Stimulated activated naive CD8-positive, alpha-beta T cell treated with anti-CD3 and anti-CD28 coated beads, Interleukin-15, amount 100 ng/mL, for 72 hours (primary cell): ENCODE measurements at places on chromosomes 6 and 20.

GRCh38 chr20:22601361-22602141, 17.2 kb upstream of the FOXA2 start:
- no peak for DNase-seq

DNA sequence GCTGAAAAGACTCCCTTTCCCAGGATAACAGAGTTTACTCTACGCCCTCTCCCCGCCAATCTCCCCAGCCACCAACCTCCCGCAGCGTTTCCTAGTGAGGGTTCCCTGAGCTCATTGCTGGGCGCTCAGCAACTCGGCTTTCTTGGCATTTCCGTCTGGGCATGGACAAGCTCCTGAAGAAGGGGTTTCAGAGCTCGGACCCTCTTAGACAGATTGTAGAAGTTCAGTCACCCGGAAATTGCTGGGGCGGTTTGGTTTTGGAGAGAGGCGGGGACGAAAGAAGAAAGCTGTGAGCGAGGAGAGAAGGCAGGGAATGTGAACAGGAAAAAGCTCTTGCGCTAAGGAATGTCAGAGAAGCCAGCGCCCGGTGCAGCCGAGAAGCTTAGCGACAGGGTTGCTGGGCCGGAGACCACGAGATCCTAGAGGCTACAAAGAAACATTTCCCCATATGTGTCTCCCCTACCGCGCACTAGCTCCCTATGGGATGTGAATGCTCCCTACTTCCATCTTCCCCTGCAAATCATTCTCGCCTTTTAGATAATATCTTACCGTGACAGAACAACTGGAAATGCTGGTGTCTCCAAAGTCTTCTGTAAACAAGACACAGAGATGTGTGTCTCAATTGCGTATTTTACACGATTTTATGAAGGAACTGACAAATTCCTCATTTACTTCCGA, 15.8 kb downstream of the POM121L2 start:
- no peak for DNase-seq

DNA sequence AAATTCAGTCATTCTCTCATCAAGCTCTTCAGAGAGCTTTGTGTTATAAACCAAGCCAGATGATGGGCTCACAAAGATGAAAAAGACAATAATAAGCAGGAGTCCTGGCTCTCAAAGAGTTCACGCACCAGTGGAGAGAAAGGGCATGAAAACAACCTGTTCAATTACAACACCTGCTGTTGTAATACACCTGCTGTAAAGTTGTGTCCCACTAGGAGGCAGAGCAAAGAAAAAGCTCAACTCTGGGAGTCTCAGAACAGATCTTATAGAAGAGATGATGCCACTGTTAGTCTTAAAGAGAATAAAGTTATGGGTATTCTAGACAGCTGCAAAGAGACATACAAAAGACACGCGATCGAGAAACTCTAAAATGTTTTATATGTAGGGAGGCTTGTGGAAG, 100.6 kb downstream of the DCDC2 start:
- DNase-seq = no peak

GRCh38 chr20:64029293-64030117, 6.5 kb upstream of the C20orf204 start:
- no peak for DNase-seq

GRCh38 chr6:155125906-155126305, 130.8 kb downstream of the TIAM2 start:
- DNase-seq = no peak

GRCh38 chr6:108942556-108943492, 94.6 kb downstream of the ARMC2 start:
- DNase-seq = peak; percentile 29

GRCh38 chr6:12363651-12364381, 73.7 kb downstream of the EDN1 start:
- no peak for DNase-seq

GRCh38 chr6:95204178-95204577, 373.2 kb upstream of the MANEA start:
- no peak for DNase-seq

DNA sequence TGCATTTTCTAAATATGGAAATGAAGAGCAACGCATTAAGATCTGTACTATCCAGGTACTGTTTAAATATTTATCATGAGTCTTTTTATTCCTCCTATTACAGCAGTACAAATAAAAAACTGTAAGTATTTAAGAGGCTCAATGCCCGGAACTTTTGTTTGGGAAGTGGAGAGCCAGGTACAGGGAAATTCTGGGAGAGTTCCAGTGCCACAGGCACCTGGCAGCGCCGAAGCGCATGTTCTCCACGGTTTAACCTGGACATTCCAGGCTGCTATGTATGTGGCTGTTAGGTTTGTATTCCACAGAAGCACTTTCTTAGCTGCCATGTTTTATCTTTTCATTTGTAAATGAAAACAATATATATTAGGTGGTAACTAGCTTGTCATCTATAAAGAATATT, 81.7 kb downstream of the PREP start:
- DNase-seq = no peak

DNA sequence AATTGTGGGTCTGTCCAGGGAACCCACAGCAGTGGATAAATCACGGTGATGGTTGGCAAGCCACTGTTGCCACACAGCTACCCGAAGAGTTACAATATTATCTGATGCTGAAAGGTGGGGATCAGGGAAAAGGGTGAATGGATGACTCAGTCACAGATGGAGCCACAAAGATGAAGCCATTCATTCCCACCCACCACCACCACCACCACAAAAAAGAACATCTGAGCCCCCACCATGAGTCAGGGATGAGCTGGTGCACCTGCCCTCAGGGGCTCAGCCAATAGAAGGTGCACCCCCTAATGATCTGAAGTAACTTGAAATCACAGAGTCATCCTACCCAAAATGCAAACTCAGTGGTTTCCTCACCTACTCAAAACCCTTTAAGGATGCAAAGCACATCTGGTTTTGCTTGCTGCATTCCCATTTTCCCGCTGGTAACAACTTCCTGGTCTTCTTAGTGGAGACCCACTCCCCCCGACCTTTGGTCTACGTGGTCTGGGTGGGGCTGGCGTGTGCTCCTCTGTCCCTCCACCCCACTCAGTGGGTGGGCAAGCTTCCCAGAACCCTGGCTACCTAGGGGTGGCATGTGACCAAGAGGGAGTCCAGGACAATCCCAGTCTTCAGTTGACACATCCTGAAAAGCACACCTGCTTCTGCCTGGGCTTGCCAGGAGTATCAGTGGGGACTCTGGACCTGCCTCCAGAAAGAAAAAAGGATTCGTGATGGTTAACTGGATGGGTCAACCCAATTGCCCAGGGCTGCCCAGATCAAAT, 125.5 kb downstream of the ANKRD60 start:
- DNase-seq = peak; percentile 5

- DNase-seq = no peak
Measured at GRCh38 chr6:50093938-50094272, 44.2 kb upstream of the DEFB112 start.

DNA sequence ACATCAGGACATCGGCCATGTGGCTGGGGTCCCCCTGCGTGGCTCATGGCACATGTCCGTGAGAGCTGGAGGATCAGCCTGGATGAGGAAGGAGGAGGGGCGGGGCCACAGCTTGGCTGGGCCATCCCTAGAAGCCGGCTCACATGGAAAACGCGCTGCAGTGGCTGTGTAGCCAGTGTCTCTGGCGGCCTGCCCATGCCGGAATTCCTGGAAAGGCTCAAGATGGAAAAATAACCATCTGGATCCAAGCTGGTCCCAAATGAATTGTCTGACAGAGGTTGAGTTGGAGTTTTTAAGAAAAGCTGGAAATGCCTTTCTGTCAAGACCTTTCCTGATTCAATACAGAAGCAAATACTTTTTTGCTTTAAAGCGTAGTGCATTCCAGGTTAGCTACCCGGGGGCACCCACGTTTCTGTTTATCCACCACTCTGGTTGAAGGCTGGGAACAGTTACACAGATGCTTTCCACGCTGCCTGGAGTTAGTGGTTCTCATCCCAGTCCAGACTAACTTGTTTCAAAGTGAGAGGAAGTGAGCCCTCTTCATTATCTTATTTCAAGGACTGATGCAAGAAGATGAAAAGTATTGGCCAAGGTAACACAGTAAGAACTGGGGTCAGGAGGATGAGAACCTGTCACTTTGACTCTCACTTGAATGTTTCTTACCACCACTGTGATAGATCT, 99.0 kb downstream of the GMPR start:
- DNase-seq = no peak

GRCh38 chr6:251920-252319, 40.4 kb upstream of the DUSP22 start:
- DNase-seq = no peak

GRCh38 chr20:3658716-3659491, 4.3 kb downstream of the GFRA4 start:
- DNase-seq = no peak

DNA sequence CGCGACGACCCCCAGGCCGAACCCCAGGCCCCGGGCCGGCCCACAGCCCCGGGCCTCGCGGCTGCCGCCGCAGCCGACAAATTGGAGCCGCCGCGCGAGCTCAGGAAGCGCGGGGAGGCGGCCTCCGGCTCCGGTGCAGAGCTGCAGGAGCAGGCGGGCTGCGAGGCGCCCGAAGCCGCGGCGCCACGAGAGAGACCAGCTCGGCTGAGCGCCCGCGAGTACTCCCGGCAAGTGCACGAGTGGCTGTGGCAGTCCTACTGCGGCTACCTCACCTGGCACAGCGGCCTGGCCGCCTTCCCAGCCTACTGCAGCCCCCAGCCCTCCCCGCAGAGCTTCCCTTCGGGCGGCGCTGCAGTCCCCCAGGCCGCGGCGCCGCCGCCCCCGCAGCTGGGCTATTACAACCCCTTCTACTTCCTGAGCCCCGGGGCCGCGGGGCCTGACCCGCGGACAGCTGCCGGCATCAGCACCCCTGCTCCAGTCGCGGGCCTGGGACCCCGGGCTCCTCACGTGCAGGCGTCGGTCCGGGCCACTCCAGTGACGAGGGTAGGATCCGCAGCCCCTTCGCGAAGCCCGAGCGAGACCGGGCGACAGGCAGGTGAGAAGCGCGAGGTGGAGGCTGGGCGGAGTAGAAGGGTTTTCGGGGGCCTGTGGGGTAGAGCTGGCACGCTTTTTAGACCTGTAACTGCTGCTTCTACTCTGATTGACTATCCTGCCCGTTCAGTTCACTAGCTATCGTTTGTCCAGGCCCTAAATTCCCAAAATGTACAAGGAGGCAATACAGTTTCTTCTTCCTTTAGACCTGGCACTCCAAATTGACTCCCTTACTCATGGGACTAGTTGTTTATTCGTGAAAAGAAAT, 654 bp downstream of the FAM8A1 start:
- DNase-seq = peak; percentile 74

GRCh38 chr6:25601800-25602673, 50.0 kb upstream of the SCGN start:
- DNase-seq = no peak

DNA sequence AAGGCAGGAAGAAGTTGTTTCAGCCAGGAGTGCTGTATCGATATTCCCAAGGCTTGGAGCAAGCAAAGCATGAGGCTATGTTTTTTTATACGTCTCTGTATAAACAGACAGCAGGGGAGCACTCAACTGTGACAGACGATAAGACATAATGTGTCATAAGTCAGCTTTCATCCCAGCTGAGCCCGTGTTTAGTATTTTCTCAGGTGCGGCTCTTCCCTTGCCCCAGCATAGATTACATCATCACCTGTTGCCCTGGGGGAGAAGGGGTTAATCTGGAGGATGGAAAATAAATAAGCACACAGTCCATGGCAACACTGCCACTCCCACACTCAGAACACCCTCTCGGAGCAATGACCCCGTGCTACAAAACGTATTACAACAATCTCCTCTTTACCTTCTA, 22.1 kb upstream of the KCNK5 start:
- no peak for DNase-seq

- DNase-seq = no peak
Measured at GRCh38 chr6:134173366-134173725, 120.9 kb upstream of the SLC2A12 start.

GRCh38 chr20:63738687-63739129, 868 bp upstream of the SLC2A4RG start:
- no peak for DNase-seq

DNA sequence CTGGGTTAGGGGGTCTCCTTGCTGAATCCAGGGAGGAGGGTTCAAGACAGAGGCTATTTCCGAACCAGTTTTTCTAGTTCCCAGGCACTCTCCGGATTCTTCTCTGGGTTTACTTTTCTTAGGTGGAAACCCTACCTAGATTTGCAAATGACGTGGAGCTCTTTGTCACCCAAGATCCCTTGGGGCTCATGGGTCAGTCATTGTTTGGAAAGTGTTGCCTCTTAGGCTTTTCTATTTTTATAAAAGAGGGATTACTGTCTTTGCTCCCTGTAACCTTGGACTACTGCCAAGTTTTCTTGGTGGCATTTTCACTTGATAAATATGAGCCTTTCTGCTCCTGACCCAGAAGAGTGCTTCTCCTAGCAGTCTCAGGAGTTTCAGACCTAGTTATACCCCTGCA, 33.6 kb downstream of the FAM209B start:
- no peak for DNase-seq

GRCh38 chr20:38842026-38842425, 36.5 kb downstream of the PPP1R16B start:
- DNase-seq = no peak

DNA sequence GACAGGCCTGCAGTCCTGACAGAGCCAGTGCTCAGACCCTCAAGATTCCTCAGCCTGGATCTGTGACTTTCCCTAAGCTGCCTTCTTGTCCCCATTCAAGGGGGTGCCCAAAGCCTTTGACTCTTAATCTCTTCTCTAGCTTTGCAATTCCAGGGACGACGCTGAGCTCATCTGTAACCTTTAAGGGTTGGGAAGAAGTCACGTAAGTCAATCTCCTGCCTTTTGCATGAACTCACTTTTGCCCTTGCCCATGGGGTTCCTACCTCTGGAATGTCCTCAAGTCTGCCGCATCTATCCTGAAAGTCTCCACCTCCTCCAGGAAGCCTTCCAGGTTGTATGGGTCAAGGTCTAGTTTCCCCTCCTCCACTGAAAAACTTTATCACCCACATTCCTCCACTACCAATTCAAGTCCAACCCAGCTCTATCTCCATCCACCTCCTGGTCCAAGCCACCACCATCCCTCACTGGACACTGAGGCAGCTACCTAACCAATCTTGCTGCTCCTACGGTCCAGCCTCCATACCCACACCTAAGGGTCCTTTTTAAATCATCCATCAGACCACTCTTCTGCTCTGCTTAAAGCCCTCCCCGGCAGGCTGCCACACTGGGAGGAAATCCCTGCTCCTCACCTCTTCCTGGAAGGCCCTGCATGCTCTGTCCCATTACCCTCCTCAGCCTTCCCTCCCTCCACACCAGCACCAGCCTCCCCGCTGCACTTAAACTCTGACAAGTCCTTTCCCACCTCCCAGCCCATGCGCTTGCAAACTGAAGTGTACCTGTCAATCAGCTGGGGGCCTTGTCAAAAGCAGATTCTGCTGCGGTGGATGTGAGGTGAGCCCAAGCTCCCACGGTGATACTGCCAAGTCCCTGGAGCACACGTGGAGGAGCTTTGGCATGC, 29.7 kb downstream of the PREX1 start:
- DNase-seq = no peak

GRCh38 chr6:20261685-20262084, 49.4 kb upstream of the MBOAT1 start:
- DNase-seq = no peak
